ENCODE measurements at places on chromosomes 1 and 21. TPM values are rescaled to one million over a fixed set of nuclear protein-coding genes. Genes with fewer than 3 reads are reported as not detected.

DNA sequence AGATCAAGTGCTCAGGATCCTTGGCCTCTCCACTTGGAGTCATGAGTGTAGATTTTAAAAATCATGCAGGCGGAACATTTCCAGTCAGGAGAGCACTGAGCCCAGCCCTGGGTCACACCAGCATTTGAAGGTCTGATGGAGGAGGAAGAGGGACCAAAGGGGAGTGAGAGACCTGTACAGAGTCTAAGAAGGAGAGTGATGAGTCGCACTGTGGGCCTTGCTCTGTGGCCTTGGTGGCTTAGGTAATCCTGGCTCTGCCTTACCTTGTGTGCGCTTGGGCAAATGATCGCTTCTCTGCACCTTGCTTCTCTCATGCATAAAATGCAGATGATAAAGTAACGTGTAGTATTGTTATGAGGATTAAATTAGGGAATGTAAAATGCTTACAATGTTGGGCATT is 225.3 kb downstream of the SDCCAG8 start:
- DNase-seq, result no peak
- peaks cover 7% of the 10 kb centered on the region for H3K4me1 ChIP-seq
- H3K27ac ChIP-seq, result no peak overlapping the region

GRCh38 chr1:63674238-63674864 is 81.1 kb downstream of the PGM1 start:
- peaks cover 7% of the 10 kb centered on the region for H3K4me1 ChIP-seq
- DNase-seq, result peak; percentile 92

GRCh38 chr1:46459315-46459714 is 30.3 kb upstream of the DMBX1 start:
- no peak for DNase-seq
- H3K4me1 ChIP-seq, result no peaks in the 10 kb centered on the region
- no peaks in the 10 kb centered on the region for H3K27me3 ChIP-seq
- H3K4me3 ChIP-seq, result no peak overlapping the region
- H3K27ac ChIP-seq, result no peak overlapping the region
- H3K36me3 ChIP-seq, result no peaks in the 10 kb centered on the region

DNA sequence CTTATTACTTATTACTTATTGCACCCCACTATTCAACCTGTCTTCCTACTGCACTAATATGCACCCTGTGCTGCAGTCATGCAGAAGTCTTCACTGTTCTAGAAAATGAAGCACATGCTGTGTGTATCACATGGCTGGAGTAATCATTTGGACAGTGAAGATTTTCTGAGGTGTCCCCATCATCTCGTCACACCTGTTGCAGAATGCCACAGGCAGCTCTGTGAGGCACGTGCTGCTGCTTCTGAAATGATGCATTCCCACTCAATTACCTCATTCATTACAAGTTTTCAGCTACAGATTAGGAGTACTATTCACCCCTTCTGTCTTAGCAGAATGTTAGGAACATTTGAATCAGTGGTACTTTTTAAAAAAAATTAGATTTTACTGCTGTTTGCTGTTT is 325.7 kb upstream of the ST6GALNAC5 start:
- H3K27me3 ChIP-seq, result no peaks in the 10 kb centered on the region
- peaks cover 6% of the 10 kb centered on the region for H3K4me1 ChIP-seq
- no peak overlapping the region for H3K27ac ChIP-seq

Gene NEGR1
- total RNA-seq, result 6.9 TPM

Data from ovary (tissue), 10 donors.